ELR (cell line): ENCODE measurements at places on chromosomes 3 and 15.

DNA sequence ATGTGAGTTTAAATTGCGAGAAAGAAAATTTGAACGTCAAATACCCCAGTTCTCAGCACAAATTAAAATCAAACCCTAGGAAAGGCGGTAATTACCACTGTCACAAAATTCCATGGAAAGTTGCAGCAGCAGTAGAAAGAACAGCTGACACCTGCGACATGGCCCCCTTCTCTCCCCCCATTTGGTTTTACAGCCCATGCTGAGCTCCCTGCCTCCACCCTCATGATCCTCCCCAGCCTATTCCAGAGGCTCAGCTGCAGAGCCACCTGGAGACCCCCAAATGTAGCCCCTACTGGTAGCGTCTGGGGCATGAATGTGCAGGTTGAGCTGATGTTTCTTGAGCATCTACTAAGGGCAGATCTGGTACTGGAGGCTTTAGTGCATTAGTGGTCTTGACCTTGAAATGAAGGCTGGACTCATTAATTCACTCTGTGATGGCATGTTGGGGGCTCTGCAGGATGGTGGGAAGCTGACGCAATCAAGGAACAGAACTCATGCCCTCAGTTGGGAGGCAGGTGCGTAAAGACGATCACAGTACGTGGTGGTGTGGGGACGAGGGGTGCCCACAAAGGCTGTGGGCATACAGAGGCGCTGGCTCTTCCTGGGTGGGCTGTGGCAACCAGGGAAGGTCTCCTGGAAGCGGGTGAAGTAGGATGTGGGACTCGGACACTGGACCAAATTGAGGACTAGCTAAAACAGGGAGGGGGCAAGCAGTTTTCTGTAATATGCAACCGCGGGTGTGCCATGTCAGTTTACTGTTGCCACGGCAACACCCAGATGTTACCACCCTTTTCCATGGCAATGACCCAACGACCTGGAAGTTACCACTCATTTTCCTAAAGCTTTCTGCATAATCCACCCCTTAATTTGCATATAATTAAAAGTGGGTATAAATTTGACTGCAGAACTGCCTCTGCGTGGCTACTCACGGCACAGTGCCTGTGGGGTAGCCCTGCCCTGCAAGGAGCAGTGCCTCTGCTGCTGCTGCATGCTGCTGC, 39.8 kb downstream of the PRKCD start:
- DNase-seq = no peak

DNA sequence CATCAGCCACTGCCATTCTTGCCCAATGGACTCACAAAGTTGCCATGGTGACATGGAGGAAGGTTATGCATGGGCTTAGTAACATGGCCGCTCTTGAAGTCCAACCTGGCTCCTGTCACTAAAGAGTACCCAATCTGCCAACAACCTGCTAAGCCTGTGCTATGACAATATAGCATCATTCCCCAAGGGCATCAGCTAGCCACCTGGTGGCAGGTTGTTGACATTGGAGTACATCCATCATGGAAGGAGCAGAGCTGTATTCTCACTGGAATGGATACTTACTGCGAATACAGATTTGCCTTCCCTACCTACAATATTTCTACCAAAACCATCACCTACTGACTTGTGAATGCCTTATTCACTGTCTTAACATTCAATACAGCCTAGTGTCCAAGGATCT, 138.9 kb upstream of the RORA start:
- peak; percentile 7 for DNase-seq

DNA sequence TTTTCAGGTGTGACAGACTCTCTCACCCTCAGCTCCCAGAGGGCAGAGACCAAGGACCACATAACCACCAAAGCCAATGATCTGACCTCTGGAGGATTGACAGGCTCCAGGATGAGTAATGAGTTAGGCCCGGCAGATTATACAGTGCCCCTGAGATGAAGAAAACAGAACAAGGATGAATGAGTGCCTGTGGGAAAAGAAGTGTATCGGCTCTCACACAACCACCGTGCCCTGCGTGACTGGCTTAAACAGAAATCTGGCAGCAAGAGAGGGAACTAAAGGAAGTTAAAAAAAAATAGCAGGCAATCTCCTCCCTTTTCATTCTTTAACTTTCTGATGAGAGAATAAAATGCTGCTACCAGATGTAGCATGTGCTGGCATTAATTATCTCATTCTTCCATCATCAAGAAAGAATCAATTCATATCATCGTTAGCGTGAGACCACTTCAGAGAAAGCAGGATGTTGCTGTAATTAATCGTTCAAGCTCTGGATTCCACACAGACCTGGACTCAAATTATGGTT, 227.5 kb upstream of the COL8A1 start:
- peak; percentile 83 for DNase-seq

- DNase-seq = peak; percentile 60
Observed at GRCh38 chr15:66777596-66778313, 75.7 kb downstream of the SMAD6 start.

GRCh38 chr15:51405693-51406523, 64.5 kb downstream of the GLDN start:
- no peak for DNase-seq

DNA sequence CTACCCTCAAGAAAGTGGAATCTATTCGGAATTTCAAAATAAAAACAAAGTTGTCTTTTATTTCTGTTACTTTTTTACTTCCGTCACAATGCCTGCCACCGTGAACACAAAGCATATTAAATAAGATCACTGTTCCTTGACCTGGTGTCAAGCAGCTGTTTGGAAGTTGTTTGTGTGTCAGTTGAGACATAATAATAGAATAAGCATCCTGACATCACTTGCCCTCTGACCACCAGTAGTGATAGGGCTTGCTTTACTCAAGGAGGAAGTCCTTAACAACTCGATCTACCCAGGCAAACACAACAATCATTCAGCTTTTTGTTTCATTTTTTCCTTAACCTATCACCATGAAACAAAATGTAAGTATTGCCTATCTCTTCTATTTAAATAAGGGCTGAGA, 454.4 kb upstream of the RASGRP1 start:
- DNase-seq = no peak

DNA sequence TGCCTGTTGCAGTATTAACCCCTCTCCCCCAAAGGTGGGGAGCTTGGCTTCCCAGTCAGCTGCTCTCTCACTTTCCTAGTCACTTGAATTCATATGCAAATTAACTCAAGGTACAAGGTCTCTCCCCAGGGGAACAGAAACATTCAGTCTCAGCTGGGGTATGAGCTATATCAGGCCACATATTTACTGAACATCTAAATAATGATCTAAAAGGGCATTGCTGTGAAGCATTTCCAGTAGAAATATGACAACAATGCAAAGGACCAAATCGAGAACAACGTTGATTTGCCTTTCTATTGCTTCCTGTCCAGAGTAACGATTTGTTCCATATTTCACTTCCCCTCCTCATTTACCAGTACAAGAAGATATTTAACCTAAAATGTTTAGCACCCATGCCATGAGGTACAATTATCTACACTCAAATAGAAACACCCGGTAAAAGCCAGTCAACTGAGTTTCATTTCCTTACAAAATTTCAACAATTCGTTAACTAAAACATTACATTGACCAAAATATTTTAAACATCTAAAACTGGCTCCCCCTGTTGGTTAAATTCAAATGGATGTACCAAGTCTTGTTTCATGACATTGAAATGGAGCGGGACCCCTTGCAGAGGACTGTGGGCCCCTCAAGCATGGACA, 36.5 kb upstream of the KLHL6 start:
- peak; percentile 18 for DNase-seq
